ENCODE measurements at places on chromosomes 1 and 21.

- no peak for DNase-seq
Observed at GRCh38 chr1:25912076-25912831, 6.0 kb upstream of the STMN1 start.

GRCh38 chr1:58000821-58001220 is 545.7 kb downstream of the OMA1 start:
- no peak for DNase-seq

DNA sequence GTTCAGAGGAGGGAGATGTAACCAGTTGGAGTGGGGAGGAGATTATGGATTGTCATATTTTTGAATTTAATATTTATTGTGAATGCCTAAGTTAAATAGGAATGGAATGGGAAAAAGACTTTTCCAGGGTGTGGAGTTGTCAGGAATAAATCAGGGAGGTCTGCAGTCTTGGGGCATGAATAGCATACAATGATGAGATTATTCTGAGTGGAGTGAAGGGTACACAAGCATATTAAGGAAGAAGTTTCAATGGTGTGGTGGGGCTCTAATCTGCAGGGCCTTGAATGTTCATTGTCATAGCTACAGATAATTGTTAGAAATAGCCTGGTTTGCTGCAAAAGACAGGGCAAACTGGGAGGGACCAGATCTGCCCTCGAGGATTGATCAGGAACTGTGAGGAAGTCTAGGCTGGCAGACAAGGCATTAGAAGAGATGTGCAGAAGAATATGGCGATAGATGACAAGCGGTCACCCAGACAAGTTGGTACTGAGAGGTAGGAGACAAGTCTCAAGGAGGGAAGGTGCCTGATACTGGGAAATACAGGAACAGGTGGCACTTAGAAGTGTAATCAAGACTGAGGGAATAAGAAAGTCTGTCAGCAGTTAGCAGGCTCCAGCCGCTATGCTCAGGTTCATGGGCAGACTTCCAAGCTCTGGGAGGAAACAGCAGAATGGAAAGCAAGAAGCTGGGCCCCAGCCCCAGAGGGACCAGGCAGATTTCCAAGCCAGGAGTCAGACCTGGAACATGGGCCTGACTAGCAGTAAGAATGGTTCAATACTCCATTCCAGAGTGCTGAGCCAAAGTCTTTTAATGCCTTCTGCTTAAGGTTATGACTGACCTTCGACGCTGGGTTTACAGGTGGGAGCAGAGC is 20.9 kb upstream of the RGL1 start:
- no peak for DNase-seq

- no peak for DNase-seq
Observed at GRCh38 chr1:7560128-7560527, 211.0 kb upstream of the VAMP3 start.

DNA sequence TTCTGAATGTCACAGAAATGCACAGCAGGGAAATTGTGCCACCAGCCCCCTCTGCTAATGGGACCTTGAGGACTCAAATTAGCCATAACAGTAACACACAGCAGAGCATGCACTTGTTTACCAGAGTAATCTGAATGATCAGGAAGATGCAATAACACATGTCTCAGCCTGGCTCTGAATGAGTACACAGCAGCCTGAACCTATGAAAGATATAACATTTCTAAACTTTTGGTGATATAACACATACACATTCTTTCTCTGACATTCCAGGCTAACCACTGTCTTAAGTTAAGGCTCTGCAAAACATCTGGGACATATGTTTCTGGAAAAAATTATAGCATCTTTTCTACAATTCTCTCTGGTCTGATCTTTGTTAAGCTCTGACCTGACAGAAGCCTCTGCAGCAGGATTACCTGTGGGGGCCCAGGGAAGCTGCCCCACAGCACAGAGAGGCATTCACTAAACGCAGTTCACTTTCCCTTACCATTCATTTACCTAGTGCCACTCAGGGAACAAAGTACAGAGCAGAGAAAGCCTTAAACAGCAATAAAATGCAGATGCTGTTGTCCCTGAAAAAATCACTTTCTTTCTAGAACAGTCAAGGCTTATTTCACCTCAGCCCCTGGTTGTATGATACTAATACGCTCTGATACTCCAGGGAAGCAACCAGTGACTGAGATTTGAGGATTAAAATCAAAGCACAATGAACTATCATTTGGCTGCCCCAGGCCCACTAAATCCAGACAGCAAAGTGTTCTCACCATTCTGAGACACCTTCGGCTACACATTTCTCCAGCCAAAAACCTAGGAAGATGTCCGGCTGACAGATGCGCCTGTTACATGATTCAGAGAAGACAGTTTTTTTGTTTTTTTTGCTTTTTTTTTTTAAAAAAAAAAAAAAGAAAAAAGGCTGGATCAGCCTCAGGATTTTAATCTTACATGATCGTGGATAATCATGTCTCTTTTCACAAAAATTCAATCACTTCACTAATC is 54.0 kb upstream of the CNN3 start:
- no peak for DNase-seq

DNA sequence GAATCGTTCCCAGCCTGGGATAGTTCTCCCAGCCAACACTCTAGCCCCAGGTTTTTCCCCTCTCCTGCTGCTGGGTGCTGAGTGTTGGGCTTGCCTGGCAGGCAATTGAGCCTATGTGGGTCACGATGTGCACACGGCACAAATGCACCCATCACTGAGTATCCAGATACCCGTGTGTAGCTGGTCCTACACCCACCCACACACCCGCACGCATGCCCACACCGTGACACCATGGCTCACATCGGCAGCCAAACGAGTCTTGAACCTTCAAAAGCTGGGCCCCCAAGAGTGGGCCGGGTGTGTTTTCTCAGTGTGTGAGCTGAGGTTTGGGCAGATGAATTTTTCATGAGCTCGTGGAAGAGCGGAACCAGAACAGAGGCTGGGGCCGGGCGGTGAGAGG is 188.5 kb downstream of the GRIK3 start:
- no peak for DNase-seq

DNA sequence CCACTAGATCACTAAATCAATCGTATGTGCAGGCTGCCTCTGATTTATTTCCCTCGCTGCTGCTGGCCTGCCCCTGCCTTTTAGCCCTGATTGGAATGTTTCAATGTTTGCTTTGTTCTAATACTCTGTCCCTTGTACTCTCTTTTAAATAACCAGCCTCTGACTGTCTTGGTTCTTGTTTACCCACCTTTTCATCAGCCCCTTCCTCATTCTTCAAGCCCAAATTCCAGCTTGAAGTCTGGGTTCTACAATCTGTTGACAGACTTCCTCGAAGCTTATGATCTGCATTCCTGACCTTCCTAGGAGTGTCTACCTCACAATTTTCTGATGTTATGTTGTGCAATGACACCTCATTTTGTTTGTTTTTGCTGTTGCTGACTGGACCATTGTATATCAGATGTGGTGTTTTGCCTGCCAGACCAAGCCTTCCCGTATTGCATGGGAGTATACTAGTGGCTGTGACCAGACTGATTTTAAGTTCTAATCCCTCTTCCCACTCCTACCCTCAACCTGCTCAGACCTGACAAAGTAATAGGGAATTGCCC is 46.6 kb upstream of the APOBEC4 start:
- DNase-seq = no peak

DNA sequence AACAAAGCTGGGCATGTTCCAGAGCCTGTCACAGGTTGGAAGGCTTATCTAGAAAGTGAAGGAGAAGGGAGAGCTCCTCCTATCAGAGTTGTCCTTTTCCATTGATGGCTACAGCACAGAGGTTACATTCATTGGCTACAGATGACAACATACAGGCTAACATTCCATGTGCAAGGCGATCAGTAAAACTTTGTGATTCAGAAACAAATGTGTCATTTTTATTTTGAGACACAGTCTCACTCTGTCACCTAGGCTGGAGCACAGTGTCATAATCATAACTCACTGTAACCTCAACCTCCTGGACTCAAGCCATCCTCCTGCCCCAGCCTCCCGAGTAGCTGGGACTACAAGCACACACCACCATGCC is 32.6 kb downstream of the TRIM67 start:
- no peak for DNase-seq

DNA sequence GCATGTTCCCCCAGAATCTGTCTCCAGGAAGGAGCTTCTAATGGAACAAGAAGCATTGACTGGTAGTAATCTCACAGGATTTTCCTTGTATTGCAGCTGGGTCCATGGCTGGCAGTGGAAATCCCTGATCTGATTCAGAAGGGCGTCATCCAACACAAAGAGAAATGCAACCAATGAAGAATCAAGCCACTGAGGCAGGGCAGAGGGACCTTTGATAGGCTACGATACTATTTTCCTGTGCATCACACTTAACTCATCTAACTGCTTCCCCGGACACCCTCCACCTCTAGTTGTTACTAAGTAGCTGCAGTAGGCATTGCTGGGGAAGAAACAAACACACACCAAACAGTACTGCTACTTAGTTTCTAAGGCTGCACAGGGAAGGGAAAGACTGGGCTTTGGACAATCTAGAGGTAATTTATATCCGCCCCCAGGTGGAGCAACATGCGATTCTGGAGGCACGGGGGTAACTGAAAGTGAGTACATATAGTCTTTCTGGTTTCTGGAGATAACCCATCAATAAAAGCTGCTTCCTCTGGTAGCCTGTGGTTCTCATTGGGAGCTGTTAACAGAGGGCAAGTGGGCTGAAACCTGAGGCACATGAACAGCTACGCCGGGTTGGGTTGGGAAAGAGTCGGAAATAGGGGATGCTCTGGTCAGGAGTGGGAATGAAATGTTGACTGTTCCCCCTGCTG is 837 bp upstream of the USP21 start:
- no peak for DNase-seq

GRCh38 chr1:76465030-76465429 is 390.5 kb downstream of the ST6GALNAC3 start:
- no peak for DNase-seq

DNA sequence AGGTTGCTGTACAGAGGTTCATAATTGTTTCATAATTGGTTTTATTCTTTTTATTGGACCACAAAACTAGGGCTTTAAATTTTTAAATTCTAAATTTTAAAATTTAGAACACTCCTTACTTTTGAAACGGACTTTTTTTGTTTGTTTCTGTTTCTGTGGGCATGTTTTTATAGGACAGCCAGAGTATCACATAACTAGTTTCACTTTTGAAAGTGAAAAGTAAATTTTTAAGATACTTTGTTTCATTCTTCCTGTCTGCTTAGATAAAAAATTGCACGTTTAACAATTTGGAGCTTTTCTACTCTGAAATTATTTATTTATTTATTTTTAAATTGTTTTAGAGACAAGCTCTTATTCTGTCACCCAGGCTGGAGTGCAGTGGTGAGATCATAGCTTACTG is 29.7 kb downstream of the MDM4 start:
- no peak for DNase-seq

- no peak for DNase-seq
Observed at GRCh38 chr21:25836396-25836795, 101.6 kb downstream of the GABPA start.

- no peak for DNase-seq
Observed at GRCh38 chr1:114238053-114238452, 84.4 kb upstream of the SYT6 start.

DNA sequence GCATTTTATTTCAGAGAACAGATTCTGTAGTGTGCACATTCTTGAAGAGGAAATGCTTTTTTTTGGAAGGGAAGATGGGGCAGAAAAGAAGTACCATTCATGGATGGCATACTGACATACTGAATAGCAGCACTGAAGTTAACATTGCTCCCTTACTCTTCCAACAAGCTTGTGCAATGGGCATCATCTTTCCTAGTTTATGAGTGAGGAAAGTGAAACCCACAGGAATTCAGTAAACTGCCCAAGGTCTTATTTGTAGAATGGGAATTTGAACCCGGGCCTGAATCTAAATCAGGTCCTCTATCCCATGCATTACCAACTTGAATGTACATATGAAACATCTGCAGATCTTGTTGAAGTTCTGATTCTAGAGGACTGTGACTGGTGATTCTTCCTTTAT is 215.7 kb upstream of the FGGY start:
- no peak for DNase-seq

- no peak for DNase-seq
Observed at GRCh38 chr1:11946647-11947046, 12.1 kb downstream of the PLOD1 start.

GRCh38 chr1:91806769-91807700 is 78.9 kb downstream of the TGFBR3 start:
- DNase-seq = no peak

GRCh38 chr1:43082740-43083139 is 89.3 kb downstream of the EBNA1BP2 start:
- DNase-seq = no peak

GRCh38 chr1:182329471-182329870 is 62.1 kb downstream of the GLUL start:
- no peak for DNase-seq

DNA sequence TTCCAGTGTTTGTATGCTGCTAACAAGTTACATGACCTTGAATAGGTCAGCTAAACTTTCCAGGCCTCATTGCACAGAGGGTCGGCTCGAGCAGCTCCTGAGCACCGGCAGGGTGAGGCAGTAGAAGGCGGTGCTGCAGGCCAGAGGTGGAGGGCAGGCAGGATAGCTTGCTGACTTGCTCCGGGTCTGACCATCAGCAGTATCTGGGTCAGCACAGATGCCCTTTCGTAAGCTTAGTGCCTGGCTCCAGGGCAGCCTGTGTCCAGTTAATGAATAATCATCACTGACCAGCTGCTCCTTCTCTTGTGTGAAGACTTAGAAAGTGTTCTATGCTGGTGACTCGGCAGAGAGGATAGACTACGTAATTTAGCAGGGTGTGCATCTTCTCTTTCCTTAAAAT is 6.9 kb downstream of the MAPKAPK2 start:
- DNase-seq = no peak

DNA sequence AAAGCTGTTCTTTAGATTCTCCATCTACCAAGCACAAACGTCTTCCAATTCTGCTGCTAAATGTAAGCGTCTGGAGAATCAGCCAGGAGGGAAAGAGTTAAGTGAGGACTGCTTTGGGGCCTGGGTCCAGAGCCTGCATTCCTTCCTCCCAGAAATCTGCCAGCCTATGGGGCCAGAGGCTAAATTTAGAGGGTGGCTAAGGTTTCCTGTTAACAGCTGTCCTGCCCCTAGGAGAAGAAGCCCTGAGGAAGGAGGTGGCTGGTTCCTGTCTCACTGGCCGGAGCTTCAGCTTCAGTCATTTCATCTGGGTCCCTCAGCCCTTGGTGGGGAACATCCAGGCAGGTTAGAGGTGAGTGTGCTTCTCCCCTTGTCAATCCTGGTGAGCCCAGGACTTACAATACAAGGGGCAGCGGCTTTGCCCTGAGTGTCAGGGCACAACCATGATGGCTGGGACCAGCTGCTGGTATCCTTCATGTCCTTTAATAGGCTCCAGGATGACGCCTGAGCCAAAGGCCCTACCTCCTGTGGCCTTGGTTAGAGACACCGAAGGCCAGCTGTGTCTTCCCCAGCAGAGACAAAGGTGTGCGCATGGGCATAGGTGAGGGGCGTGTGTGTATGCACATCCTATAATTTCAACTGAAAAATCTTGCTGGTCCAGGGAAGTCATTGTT is at the start of gene STYXL2:
Gene STYXL2, plus strand, starts transcription at position 230 of the 671 bp plus-strand sequence. CDS start 775 bp downstream, outside the sequence.
- no peak for DNase-seq

DNA sequence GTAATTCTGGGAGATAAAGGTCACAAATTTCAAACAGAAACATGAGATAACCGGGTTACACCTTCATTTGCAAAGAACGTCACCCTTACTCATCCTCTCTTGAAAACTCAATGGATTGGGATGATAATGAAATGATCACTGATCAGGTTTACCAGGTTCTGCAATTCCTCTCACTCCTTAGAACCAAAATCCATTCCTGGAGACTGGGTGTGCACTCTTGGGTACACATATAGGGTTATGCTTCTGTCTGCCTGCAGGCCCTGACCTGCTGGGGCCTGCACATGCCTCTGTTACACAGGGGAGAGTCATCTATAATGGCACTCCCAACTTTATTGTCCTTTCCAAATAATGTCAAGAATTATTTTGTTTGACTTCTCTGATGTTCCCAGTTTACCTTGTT is 8.3 kb downstream of the SUSD4 start:
- DNase-seq = no peak
